ENCODE measurements at places on chromosomes 7 and 10.

DNA sequence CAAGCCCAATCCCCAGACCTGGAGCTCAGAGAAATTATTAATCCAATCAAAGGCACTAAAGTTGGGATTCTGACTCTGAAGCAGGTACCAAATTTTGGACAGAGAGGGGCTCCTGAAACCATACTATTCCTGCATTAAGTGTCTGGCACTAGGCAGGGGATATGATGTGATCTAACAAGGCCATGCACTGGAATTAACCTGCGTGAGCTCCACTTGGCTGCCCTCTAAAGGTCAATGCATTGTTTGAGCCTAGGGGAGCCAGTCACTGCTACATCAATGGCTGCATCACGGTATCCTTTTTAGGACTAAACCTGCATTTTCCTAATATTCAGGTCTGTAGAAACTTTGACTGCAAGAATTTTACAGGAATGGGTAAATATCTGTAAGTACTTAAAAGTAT lies 42.1 kb downstream of the ST8SIA6 start:
- no peak for DNase-seq

DNA sequence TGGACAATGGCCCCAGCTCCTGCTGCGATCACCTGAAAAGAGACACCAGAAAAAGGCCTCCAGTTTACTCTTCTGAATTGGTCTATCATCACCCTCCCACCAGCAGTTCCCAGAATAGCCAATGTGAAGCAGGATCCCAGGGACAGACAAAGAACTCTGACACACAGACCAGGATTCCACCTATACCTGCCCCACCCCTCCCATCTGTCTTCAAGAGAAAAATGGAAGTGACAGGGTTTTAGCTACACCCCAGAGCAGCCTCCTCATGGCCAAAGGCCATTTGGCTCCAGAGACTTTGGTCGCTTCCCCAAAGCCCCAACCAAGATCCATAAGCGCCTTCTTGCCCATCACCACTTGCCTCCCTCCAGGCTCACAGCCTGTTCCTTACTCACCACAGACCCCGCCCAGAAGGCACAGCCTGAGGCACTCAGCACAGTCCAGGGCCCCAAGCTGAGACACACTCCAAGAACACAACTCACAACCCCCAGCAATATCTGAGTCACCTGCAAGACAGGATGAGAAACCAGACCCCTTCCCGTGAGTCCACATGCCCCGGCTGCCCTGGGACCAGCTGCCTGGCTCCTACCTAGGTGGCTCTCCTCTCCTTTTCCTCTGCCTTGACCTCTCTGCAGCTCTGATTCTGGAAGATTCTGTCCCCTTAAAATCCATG lies 6.5 kb downstream of the TMEM176B start:
- no peak for DNase-seq

DNA sequence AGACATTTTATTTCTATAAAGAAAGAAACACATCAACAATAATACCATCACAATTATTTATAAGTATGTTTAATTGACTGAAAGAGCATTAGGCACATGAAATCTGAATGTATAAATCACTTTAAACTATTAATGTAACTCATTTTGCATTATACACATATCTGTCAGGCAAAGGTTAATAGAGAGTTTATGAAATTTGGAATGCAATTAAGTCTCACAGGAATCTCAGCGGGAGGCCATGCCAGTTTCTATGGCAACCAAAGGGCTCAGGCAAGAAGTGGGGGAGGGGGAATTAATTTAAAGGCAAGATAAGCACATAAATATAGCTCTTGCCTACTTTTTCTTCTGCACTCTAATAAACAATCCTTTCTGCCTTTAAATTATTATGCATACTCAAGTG lies 152.6 kb downstream of the SLC16A9 start:
- DNase-seq, result no peak

DNA sequence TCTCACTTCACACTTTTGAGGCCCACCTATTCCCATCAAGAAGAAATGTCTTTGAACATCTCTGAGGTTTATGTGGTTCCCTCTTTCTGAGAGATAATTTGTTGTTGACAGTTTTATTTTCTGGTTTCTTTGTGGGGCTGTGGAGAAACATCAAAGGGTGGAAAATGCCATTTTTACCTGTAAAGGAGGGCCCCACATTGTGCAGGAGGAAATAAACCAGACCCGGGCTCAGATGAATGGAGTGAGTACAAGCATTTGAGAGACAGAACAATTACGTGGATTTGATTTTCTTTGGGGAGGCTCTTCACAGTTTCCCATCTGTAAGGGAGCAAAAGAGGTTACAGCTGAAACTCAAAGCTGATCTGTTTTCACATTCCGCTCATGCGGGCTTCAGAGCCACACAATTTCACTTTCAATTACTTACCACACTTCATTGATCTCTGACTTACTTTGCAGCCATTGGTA lies 29.8 kb downstream of the ITPRIP start:
- DNase-seq, result no peak

DNA sequence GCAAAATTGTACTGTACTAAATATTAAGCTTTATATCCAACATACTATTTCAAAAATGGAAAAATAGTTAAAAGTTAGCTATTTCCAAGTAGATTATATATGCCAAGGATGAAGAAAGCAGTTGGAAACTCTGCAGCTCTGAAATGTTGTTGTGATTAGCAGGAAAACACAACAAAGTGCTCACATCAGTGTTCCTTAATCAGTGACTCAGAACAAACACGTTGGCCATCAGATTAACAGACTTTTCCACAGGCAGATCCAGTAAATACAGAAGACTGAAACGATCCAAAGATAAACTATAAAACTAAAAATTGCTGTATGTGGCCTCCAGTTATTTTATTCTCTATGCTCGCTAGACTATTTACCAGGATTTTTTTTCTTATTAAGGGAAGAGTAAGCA lies 99.6 kb upstream of the SEMA3D start:
- no peak for DNase-seq

DNA sequence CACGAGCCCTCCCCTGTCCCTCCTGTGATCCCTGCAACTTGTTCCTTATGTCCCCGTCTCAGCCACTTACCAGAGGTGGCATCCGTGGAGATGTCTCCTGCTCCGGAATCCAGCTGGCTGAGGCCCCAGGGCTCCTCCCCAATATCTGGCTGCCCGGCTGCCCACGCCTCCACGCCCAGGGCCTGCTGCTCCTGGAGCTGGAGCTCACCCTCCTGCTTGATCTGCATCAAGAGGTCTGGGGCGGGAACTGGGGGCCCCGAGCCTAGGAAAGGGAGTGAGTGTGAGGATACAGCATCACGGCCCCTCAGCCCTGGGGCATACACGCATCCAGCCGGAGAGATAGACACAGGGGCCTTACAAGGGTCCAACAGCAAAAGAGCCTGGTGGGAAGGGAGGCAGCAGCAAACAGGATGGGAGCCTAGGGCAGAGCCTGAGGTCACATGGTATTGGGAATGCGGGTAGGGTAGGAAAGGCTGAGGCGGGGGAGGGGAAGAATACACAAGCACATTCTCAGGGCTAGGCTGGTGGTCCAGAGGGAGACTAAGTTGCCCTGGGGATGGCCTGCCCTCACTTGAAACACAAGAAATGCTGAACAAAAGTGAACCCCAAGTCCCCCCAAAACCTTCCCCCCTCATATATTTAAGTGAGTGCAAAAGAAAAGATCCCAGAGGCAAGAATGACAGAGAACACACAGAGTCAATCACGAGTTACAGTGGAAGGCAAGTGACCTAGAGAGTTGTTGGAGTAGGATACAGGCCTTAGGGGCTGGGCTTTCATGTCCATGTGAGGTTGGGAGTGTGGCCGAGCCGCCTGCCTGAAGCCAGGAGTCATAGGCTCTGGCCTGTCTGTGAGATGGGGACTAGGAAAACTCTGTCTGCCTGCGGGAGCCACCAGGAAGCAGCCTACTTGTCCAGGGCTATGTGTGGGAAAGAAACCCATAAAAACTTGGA lies 16.9 kb upstream of the ZNF777 start:
- DNase-seq, result no peak

Data from stimulated activated CD4-positive, alpha-beta T cell treated with anti-CD3 and anti-CD28 coated beads, Interleukin-1b, Interleukin-23, amount 100 ng/mL, for 1 hour (primary cell).